ENCODE measurements at places on chromosomes 7 and 10. TPM values are rescaled to one million over a fixed set of nuclear protein-coding genes. Genes with fewer than 3 reads are reported as not detected.

Gene FGFBP3
- 3.6 TPM for total RNA-seq

Gene GIMAP8
- total RNA-seq: 11.9 TPM

Gene CPA2
- total RNA-seq: 0.16 TPM

Gene CYP2W1
- total RNA-seq: not detected

Gene APBB1IP
- 66.3 TPM for total RNA-seq

Gene CTAGE15
- total RNA-seq: 0.52 TPM

Gene MYL7
- not detected for total RNA-seq

Gene UNCX
- total RNA-seq: not detected

- DNase-seq: peak; percentile 65
These were observed 19.1 kb downstream of the DNAJB12 start for GRCh38 chr10:72335394-72336258.

DNA sequence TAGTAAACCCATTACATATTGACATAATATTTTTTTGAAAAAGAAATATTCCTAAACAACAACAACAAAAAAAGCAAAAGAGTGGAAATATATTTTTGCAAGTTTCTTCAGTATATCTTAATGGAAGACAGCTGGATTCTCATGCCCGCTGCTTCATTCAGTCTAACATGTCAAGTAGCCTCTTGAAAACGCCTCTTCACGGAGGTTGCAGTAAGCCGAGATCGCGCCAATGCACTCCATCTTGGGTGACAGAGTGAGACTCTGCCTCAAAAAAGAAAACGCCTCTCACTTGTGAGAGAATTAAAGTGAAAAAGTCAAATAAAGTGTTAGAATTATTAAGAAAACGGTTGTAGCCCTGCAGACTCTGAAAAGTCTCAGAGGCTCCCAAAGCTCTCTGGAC, 1.3 kb downstream of the CUTC start:
- DNase-seq: no peak

DNA sequence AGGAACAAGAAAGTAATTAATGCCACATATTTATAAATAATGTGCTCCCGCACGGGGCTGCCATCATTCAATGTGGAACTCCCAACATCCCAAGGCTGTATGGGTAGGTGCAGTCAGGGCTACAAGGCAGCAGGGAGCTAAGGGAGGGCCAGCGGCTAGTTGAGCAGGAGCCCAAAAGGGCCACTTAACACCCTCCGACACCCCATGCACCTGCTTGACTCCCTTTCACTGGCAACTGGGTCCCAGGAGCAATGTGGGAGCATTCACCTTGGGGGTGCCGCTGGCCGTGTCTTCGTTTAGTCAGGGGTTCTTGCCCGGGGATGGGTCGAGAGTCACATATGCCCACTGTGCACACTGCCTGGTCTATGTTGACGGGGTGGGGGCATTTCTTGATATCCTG, 27.9 kb downstream of the SCART1 start:
- no peak for DNase-seq

DNA sequence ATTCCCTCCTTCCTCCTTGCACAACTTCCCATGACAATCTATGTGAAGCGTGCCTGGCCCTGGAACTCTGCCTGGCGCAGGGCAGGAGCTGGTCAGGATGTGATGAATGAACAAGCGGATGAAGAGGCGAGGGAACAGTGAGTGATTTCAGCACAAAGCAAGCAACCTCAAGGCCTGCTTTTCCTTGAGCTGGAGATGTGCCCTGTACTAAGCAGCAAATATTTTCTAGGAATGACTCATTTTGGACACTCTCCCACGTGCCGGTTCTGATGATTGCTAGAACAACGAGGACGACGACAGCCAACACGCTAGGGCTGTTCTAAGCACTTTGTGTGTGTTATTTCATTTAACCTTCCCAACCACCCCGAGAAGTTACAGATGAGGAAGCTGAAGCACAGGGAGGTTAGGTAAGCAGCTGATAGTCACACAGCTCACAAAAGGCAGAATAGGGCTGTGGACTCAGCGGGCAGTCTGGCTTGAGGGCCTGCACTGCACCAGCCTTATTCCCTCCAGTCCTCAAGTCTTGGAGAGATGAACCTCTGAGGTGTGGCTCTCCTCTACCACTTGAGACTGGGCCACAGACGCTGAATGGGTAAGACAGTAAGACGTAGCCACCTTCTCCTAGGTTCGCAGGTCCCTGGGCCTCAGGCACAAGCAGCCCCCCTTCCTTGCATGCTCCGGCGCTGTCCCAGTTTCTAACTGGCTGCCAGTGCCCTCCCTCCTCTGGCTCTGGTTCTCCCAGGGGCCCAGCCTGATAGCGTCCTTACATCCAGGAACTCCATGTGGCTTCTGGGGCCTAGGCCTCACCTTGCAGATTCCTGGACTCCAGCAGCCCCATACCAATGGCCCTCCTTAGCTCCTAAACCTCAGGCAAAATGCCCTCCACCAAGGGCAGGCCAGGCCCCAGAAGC, 59.0 kb downstream of the YKT6 start:
- no peak for DNase-seq

- DNase-seq: no peak
These were observed 392.4 kb downstream of the PLXNA4 start for GRCh38 chr7:132183781-132184380.

DNA sequence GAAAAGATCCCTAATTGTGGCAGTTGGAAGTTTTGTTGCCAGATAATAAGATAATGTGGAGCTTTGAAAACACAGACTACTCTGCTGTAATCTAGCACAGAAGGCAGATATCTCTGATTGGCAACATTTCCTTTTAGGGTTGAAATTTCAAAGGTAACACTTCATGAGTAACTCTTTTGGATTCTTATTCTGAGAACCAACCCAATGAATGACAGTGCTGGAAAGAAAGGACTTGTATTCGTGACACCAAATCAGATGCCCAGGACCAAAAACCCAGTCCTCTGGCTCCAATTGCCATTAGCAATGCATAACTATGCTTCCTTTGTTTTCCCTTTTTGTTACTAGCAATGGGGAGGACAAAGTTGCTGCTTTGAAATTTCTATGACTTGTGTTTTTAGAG, 41.0 kb upstream of the ELMO1 start:
- no peak for DNase-seq

DNA sequence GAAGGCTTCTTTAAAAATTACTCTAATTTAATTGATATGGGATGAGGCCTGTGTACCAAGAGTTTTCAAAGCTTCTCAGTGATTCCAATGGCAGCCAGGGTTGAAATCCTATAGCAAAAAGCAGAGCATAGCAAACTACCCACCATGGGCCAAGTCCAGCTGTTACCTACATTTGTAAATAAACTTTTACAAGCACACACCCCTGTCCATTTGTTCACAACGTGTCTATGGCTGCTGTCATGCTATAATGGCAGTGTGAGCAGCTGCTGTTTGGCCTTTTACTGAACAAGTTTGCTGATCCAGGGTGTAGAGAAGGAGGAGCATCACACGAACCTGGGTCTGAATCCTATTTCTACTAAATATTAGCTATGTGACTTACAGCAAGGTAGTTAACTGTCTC, 50.0 kb downstream of the NPY start:
- no peak for DNase-seq

- no peak for DNase-seq
These were observed 559.7 kb upstream of the MGMT start for GRCh38 chr10:128907155-128907941.

DNA sequence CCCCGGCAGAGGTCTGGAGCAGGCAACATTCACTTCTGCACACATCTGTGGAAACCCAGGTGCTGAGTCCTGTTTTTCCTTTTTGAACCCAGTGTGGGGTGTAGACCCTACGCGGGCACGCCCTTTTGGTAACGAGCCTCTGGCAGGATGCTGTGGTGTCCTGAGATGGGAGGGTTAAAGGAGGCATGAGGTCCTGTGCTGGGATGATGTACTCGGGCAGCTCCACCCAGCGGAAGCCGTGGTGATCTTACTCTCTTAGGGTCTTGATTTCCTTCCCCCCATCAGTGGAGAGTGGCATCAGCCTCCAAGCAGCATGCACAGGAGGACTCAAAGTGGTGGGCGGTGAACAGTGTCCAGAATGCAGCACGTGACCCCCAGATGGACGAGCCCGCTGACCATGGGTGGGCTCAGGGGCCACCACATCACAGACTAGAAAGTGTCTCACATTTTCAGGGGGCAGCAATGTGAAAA, 148.6 kb downstream of the DNAJB6 start:
- no peak for DNase-seq

DNA sequence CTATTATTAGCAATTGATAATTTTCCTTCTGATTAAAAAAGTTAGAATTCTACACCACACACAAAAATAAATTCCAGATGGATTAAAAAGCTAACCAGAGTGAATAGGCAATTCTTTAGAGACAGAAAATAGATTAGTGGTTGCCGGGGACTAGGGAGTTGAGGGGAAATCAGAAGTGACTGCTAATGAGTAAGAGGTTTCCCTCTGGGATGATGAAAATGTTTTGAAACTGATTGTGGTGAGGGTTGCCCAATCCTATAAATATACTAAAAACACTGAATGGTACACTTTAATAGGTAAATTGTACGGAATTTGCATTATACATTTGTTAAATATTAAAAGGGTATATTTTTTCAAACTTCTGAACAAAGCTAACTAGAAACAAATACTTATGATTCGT, 214.9 kb downstream of the GPAM start:
- DNase-seq: no peak

DNA sequence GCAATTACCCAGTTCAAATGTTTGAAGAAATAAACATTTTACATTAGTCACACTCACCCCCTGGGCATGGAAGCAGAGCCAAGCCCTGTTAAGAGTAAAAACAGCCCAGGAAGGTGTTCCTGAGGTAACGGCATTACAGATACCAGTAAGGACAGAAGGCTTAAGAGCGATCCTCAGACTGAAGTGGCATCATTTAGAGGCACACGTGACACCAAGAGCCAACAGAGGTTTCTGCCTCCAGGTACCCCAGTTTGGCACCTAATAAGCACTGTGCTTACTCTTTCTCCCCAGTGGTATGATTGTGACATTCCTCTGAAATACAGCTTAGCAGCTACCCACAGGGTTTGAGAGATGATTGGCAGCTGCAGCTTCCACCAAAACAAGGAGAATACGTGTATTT, 17.2 kb downstream of the MMS19 start:
- no peak for DNase-seq

DNA sequence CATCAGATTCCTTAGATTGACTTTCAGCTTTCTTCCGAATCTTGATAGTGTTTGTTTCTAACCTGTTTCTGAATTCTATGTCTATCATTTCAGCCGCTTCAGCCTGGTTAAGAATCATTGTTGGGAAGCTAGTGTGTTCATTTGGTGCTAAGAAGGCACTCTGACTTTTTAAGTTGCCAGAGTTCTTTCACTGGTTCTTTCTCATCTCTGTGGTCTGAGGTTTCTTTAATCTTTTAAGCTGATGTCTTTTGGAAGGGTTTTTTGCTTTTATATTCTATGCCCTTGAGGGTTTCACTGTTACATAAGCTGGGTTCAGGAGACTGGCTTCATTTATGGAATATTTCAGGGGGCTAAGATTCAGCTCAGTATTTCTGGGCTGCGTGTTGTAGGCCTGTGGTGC, 104.5 kb upstream of the PRSS58 start:
- DNase-seq: no peak

DNA sequence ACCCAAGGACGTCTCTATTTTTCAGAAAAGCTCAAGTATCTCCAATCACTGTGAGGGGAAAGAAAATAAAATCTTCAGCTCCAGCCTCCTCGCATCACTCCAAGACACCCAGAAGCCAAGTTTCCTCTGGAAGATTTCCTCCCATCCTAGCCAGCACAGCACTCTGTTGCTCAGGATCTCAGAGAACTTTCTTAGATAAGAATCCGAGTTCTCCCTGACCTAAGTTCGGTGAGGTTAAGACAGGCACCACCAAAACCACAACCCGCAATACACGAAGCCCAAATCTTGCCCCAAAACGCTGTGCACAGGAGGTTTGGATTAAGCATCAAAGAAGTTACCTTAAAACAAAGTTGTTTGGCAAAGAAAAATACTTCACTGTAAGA, 4.2 kb downstream of the FAM53B start:
- DNase-seq: no peak

DNA sequence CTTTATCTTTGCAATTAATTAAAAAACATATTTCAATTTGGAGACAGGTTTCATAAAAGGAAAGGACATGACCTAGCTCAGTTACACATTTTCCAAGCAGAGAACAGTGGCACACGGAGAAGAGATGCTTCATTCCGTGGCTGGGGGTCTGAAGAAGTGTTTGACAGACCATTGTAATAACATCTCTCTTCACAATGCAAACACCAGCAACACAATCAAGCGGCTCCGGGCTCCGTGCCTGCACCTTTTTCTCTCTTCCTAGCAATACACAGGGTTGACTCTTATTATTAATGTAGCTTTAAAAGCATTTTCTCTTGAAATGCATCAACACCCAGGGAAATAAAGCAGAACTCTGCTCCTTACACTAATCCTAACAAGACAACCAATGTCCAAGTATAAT, 261.0 kb upstream of the AOAH start:
- DNase-seq: no peak

DNA sequence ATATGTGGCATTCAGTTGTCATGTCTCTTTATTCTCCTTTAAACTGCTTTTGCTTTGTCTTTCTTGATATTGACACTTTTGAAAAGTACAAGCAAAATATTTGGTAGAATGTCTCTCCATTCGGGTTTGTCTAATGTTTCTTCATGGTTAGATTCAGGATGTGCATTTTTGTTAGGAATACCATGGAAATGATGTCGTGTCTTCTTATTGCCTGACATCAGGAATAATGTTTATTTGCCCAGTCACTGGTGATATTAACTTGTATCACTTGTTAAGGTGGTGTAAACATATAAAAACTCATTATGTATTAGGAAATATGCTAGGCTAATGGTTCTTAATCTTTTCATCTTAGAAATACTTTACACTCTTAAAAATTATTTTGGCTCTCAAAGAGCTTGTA, 43.4 kb downstream of the CDK1 start:
- no peak for DNase-seq

DNA sequence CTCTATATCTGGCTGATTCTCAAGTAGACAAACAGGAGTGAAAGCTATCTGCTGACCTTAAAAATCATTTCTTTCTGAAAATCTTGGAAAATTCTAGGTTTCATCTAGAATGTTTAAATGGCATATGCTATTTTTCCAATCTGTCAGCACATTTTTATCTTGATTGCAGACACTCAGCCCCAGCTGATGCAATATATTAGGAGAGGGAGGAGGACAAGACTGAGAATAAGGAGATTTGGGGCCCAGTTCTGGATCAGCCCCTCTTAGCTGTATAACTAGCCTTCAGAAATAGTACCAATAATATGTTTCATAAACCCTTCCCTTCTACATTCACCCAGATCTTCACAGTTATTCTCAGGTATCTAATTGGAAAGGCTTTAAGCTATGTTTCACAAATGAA, 131.2 kb downstream of the HDAC9 start:
- no peak for DNase-seq

Data from activated naive CD8-positive, alpha-beta T cell treated with anti-CD3 and anti-CD28 coated beads for 36 hours (primary cell).